Brain microvascular endothelial cell (primary cell): ENCODE measurements at places on chromosomes 1 and 21.

GRCh38 chr1:40049725-40050124, 9.2 kb downstream of the CAP1 start:
- DNase-seq: no peak

GRCh38 chr1:18191481-18192155, 84.0 kb downstream of the IGSF21 start:
- no peak for DNase-seq

- DNase-seq: no peak
Observed at GRCh38 chr1:204123376-204123775, 28.5 kb downstream of the ETNK2 start.

- no peak for DNase-seq
Observed at GRCh38 chr1:245938046-245938435, 569.0 kb downstream of the SMYD3 start.

DNA sequence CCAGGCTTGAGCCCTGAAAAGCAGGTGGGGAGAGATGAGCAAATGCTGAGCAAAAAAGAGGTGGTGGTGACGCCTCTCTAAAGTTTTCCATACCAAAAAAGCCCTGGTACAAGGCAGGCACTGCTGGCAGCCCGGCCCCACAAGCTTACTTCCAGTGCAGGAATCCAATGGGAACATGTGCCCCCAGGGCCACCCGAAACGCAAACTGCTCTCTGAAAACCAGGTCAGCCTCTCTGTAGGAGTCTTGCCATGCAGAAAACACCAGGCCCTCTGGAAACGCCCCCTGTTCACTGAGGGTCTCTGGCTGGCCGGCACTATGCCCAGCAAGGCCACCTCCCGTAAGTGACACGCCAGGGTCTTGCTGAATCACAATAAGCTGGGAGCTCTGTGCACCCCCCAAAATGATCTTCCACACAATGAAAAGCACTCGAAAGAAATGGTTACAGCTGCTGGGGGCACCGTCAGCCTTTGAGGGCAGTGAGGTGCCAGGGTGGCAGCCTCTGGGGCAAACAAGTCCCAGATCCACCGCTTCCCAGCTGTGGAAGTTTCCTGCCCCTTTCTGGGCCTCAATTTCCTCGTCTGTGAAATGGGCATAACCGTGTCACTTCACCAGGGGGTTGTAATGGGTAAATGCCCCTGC, 170.5 kb downstream of the TOMM20 start:
- no peak for DNase-seq

DNA sequence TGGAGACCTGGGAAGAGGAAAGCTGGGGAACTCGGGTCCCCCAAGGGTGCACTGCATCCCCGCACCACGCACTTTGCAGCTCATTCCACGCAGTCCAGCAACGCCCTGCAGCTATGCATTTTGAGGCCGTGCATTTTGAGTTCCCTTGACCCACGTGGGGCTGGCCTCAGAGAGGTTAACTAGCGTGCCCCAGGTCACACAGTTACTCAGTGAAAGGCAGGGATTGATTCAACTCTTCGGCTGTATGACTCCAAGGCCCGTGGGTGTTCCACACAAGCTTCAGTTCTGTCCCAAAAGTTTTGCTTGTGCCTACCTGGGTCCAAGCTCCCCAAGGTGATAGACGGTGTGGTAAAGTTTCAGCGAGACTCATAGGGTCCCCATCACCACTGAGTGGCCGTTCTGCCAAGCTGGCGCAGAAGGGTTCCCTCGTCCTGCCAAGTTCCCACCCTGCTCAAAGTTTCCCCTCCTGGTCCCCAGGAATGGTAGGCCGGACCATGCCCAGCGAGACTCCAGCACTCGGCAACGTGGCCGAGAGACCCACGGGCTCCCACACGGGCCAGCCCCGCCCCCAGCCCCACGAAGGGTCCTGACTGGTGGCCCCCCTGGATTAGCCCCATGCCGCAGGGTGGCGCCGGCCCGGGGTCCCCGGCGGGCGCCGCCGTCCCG, 611 bp downstream of the HSPG2 start:
- DNase-seq: no peak

GRCh38 chr1:90162216-90162615, 167.3 kb downstream of the ZNF326 start:
- no peak for DNase-seq

DNA sequence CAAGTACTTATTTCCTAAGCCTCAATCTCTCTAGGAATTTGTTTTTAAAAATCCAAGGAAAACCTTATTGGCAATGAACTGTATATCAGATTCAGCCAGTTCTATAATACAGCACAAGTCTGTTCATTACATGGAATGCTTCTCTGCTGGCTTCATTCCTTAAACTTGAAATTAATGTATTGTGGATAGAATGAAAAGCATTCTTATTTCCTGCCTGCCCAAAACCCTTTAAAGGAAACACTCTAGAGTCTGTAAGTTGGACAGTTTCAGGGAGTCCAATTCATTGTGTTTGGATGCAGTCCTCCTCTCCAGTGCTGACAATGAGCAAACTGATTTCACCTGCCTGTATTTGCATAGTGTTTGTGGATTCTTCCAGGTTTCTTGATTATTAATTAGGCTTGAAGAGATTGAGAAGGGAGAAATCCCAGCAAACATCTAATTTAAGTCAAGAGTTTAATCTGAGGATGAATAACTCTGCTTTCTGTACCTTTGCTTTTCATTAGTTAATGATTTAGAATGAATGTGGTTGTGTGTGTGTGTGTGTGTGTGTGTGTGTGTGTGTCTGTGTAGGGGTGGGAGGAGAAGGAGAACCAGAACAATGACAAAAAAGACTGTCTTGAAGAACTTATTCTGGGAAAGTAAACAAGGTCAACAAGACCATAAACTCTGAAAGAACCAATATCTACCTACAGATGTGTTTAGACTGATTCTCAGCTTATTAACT, 61.2 kb downstream of the CACHD1 start:
- DNase-seq: no peak

GRCh38 chr1:25700144-25700523, 83.5 kb downstream of the MAN1C1 start:
- no peak for DNase-seq

GRCh38 chr1:151838222-151839081, 1.2 kb downstream of the C2CD4D start:
- DNase-seq: no peak

- DNase-seq: no peak
Observed at GRCh38 chr1:221309723-221310122, 430.5 kb downstream of the HLX start.

DNA sequence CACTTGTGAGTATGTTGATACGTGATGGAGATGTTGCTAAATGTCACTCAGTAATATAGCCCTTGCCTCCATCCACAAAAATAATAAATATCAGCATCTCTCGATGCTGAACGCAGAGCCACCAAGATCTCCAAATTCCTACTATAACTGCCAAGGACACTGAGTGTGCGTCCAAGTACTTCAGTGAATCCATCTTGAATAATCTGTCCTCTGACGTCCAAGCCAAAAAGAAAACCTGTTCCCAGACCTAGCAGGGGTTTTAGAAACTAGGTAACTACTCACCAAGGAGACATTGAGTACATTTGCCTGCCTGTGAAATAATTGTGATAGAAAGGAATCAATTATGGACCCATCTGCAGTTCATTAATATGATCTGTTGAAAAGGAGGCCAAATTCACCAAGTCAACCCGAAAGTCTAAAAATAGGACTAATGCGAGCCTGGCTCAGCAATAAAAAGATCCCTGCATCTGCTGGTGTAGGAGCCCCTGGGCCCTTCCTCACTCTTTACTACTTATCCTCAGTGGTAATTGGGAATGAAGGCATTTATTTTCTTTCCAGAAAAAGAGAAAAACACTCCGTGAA, 226.9 kb upstream of the IRF2BP2 start:
- no peak for DNase-seq

DNA sequence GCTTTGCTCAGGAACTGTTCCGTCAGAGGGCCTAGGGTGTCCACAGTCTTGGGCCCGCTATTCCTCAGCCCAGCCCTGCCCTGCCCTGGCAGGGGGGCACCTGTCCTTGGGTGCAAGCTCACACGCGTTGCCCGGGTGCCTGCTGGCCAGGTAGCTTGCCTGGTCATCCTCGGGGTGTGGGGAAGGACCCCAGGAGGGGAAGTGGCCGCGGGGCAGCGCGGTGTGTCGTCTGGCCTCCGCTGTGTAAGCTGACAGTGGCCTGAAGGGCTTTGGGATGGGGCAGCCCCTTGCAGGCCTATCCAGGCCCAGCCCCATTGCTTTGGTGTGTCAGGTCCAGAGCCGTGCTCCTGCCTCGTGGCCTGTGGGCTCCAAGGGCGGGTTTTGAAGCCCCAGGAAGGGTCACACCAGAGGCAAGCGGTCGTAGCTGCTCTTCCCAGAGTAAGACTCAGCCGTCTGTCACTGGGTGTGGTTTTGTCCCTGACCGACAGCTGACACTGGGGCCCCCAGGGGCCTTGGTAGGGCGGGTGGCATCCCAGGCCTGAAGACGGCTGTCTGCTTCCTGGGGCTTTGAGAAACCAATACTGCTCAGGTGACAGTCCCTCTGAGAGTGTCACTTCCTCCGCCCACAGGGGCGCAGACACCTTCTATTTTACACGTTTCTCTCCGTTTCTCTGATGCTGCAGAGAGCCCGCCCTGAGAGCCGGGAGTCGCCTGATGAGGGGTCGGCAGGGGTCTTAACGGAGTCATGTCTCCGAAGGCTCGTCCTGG, 72.1 kb downstream of the SKI start:
- DNase-seq: no peak

DNA sequence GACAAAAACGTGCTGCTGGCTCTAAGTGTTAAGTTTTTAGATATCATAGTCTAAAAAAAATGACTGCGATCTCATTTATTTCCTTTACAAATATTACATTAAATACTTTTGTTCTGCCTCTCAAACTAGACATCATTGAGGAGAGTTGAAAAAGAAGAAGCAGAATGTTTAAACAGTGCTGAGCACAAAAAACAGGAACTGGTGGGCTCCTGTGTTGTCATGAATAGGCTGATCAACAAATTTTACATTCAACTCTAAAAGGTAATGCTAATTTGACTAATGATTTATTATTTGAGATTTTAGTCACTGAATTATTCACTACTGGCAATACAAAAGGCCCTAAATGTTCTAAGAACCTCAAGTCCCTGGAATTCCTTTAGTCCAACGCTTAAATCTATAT, 66.1 kb downstream of the GPATCH2 start:
- DNase-seq: no peak

DNA sequence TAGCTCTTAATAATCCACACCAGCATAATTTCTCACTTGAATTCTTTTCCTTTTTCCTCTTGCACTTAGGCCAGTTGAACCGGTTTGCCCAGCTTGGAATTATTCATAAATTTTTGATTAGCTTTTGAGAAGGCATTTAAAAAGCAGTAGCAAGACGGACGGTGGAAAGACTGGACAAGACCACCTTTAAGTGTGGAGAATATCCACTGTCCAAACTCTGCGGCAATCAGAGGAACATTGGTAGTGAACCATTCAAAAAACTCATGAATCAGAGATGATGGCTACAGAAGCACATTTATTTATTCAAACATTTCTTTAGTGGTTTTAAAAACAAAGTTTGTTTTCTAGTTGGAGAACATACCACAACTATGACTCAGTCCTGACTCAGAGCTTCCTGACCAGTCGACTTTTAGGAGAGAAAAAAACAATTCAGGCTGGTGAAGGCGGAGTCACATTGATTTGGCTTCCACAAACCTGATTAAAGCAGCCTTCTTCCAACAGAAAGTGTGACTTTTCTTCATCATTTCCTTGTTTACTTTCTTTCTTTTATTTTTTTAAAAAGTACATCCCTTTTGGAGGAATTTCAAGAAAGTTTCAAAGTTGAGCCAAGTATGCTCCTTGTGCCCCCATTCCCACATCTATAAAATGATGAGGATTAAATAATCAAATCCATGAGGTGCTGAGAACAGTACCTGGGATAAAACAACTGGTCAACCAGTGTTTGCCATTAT, 128.8 kb downstream of the ADSS2 start:
- DNase-seq: peak; percentile 95

- no peak for DNase-seq
Observed at GRCh38 chr21:38820471-38821239, 14.9 kb downstream of the ETS2 start.

DNA sequence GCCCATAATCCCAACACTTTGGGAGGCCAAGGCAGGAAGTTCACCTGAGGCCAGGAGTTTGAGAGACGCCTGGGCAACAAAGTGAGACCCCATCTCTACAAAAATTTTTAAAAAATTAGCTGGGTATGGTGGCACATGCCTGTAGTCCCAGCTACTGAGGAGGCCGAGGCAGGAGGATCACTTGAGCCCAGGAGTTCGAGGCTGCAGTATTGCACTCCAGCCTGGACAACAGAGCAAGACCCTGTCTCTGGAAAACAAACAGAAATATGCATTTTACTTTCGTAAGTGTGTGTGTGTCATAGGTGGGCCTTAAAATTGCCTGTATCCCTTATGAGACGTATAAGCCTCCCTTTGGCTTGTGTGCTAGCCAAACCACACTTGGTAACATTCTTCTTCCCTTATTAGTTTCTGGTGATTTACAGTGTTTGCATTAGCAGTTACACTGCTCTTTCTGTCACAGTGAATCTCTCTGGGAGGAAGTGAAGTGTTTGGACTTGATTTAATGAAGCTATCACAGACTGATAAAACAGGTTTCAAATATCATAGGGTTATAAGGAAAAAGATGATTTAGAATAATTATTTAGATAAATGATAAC, 48.9 kb upstream of the KIF26B start:
- DNase-seq: no peak

- no peak for DNase-seq
Observed at GRCh38 chr1:157085421-157085820, 14.2 kb downstream of the ETV3L start.

DNA sequence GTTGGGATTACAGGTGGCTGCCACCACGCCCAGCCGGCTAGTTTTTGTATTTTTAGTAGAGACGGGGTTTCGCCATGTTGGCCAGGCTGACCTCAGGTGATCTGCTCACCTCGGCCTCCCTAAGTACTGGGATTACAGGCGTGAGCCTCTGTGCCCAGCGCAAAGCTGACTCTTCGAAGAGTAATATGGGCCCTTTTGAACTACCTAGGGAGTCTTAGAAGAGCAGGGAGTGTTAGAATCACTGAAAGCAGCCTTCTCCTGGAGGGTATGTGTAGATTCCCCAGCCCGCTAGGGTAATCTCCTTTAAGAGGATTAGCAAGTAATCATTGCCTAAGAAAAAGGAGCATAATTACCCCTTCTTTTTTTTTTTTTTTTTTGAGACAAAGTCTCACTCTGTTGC, 6.5 kb upstream of the MAST2 start:
- DNase-seq: no peak

- DNase-seq: no peak
Observed at GRCh38 chr21:33931799-33932390, 16.3 kb upstream of the ATP5PO start.

DNA sequence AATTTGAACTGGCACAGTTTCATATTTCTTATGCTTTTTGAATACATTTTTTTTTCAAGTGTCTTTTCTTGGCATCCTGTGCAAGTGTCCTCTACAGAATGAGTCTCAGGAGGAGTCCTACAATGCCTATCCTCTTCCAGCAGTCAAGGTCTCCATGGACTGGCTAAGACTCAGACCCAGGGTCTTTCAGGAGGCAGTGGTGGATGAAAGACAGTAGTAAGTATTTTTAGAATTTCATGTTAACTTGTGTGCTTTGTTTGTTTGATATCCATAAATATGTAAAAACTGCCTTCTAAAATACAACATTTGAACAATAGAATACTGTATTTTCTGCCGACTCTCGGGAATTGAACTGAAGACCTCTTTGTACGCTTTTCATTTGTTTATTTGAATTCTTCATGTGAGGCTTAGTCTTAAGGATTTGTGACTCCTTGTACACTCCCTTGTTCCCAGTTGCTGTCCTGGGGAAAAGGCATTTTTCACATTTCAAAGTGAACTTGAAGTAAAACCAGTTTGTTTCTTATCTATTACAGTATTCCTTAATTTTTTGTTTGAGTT, 56.6 kb downstream of the NCF2 start:
- DNase-seq: no peak

GRCh38 chr1:240833075-240833474, 221.1 kb upstream of the GREM2 start:
- no peak for DNase-seq

GRCh38 chr1:32719681-32720275, 17.2 kb upstream of the SYNC start:
- DNase-seq: no peak
